ENCODE measurements at places on chromosomes 1 and 21. TPM values are rescaled to one million over a fixed set of nuclear protein-coding genes. Genes with fewer than 3 reads are reported as not detected.

GRCh38 chr1:220906561-220907334 lies 27.5 kb downstream of the HLX start:
- H3K27ac ChIP-seq = no peak overlapping the region
- H3K4me1 ChIP-seq = no peaks in the 10 kb centered on the region
- peaks cover 8% of the 10 kb centered on the region for H3K27me3 ChIP-seq
- DNase-seq = no peak
- no peak overlapping the region for H3K4me3 ChIP-seq

The SLC1A7 gene
- total RNA-seq = not detected

- H3K27me3 ChIP-seq = no peaks in the 10 kb centered on the region
- H3K36me3 ChIP-seq = no peaks in the 10 kb centered on the region
- no peak for DNase-seq
- H3K4me1 ChIP-seq = no peaks in the 10 kb centered on the region
- H3K27ac ChIP-seq = no peak overlapping the region
Measured at GRCh38 chr21:19013916-19014315, 610.3 kb upstream of the TMPRSS15 start.

- no peak for DNase-seq
- no peaks in the 10 kb centered on the region for H3K27me3 ChIP-seq
- H3K27ac ChIP-seq = no peak overlapping the region
- H3K4me3 ChIP-seq = no peak overlapping the region
- no peaks in the 10 kb centered on the region for H3K36me3 ChIP-seq
Measured at GRCh38 chr1:211511947-211512346, 20.0 kb upstream of the RD3 start.

Measured in T-cell (primary cell).